ENCODE measurements at places on chromosomes 3 and 15. TPM values are rescaled to one million over a fixed set of nuclear protein-coding genes. Genes with fewer than 3 reads are reported as not detected.

CPN2 gene
- not detected for total RNA-seq

HPS3 gene
- total RNA-seq = 20.2 TPM

RYR3 gene
- total RNA-seq = 87.0 TPM

CCDC33 gene
- total RNA-seq = not detected

SPATA12 gene
- total RNA-seq = not detected

ZIC1 gene
- 38.9 TPM for total RNA-seq

TUSC7 gene
- not detected for total RNA-seq

KNL1 gene
- total RNA-seq = 0.06 TPM

LMOD3 gene
- 0.75 TPM for total RNA-seq

RLBP1 gene
- total RNA-seq = 5.1 TPM

SCAANT1 gene
- not detected for total RNA-seq

RETNLB gene
- not detected for total RNA-seq

TMC3 gene
- total RNA-seq = 0.29 TPM

COL8A1 gene
- 1.6 TPM for total RNA-seq

ATP13A4 gene
- total RNA-seq = 61.0 TPM

ARHGEF3 gene
- 71.5 TPM for total RNA-seq

IL17RD gene
- 13.7 TPM for total RNA-seq

FANCD2OS gene
- not detected for total RNA-seq

PCLAF gene
- 0.64 TPM for total RNA-seq

KCNAB1 gene
- 42.0 TPM for total RNA-seq

THSD4 gene
- 9.0 TPM for total RNA-seq

GOLGA8T gene
- not detected for total RNA-seq

CX3CR1 gene
- 22.3 TPM for total RNA-seq

SLC22A13 gene
- total RNA-seq = 6.7 TPM

CPNE9 gene
- total RNA-seq = 38.4 TPM

GDPGP1 gene
- total RNA-seq = 15.8 TPM

FES gene
- total RNA-seq = 7.3 TPM

CPEB1 gene
- 68.9 TPM for total RNA-seq

IFT80 gene
- total RNA-seq = 59.9 TPM

CLDN18 gene
- total RNA-seq = not detected

RASA2 gene
- 31.2 TPM for total RNA-seq

MCTP2 gene
- total RNA-seq = 5.6 TPM

CP gene
- 71.4 TPM for total RNA-seq

PRR20G gene
- not detected for total RNA-seq

TERB2 gene
- total RNA-seq = not detected

PPP2R3A gene
- 17.8 TPM for total RNA-seq

ALG1L2 gene
- 4.4 TPM for total RNA-seq

GNB4 gene
- 18.1 TPM for total RNA-seq

ANKUB1 gene
- total RNA-seq = 0.32 TPM

KPNA4 gene
- 42.3 TPM for total RNA-seq

ATP13A5 gene
- 2.6 TPM for total RNA-seq

GUCA1C gene
- not detected for total RNA-seq

REC114 gene
- total RNA-seq = not detected

ANKRD28 gene
- 73.2 TPM for total RNA-seq

TTC21A gene
- 27.9 TPM for total RNA-seq

HESX1 gene
- total RNA-seq = 0.77 TPM

SLCO2A1 gene
- 4.6 TPM for total RNA-seq

ARGFX gene
- total RNA-seq = not detected

AGBL1 gene
- total RNA-seq = 1.1 TPM

NUP210 gene
- total RNA-seq = 15.3 TPM

IQCH gene
- total RNA-seq = 5.0 TPM

CCDC191 gene
- total RNA-seq = 11.4 TPM

ITIH4 gene
- total RNA-seq = 22.2 TPM

All from dorsolateral prefrontal cortex (tissue), 122 donors.